ENCODE measurements at places on chromosomes 12 and 14.

DNA sequence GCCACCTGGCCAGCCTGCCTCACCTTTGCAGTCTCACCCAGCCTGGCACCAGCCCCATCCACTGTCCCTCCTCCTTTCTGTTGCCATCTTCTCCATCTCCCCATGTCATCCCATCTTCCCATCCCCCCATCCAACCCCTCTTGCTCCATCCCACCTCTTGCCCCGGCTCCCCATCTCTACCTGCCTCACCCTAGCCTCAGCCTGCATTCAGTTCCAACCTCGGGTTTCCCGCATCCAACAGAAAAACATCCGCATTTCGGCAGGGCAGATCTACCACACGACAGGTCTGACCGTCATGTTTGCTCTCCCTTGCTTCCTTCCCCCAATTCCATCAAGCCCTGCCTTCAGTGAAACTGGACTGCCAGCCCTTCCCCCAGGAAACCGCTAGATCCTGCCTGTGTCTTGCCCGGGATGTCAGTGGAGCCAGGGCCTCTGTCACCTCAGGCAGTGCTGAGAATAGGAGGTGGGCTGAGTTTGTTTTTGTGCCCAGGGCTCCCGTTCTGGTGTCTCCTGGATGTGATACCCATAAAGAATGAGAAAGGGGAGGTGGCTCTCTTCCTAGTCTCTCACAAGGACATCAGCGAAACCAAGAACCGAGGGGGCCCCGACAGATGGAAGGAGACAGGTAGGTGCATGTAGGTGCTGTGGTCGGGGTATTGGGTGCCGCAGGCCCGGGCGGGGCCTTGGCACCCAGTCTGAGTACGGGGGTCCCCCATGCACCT is 2.5 kb downstream of the KCNH3 start:
- DNase-seq: no peak

GRCh38 chr14:61573748-61574513 is 121.4 kb upstream of the HIF1A start:
- no peak for DNase-seq

DNA sequence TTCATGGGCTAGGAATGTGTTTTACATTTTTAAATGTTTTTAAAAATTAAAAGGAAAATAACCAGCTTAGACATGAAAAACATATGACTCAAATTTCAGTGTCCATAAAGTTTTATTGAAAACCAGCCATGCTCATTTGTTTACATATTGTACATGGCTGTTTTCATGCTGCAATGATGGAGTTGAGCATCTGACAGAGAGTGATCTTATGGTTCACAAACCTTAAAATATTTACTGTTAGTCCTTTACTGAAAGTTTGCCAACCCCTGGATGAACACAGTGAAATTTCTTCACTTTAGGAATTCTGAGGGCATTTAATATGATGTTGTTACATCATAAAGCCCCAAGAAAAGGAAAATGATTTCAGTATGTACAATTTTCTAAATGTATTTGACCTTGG is 16.1 kb downstream of the RASSF9 start:
- DNase-seq: no peak

DNA sequence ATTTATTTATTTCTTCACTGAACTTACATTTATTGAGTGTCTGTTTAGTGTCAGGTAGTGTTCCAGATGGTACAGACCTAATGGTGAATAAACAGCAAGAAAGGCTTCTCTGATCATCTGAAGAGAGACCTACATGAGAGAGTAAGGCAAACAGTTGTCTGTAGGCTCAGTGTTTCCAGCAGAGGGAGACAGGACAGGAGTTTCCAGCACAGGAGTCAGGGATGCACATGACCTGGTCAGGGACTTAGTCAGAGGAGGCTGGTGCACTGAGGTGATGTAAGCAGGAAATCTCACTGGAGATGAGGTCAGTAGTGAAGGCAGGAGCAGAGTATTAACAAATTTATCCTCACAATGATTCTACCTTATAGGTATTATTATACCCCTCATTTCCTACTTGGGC is 233.2 kb downstream of the MDGA2 start:
- DNase-seq: no peak

DNA sequence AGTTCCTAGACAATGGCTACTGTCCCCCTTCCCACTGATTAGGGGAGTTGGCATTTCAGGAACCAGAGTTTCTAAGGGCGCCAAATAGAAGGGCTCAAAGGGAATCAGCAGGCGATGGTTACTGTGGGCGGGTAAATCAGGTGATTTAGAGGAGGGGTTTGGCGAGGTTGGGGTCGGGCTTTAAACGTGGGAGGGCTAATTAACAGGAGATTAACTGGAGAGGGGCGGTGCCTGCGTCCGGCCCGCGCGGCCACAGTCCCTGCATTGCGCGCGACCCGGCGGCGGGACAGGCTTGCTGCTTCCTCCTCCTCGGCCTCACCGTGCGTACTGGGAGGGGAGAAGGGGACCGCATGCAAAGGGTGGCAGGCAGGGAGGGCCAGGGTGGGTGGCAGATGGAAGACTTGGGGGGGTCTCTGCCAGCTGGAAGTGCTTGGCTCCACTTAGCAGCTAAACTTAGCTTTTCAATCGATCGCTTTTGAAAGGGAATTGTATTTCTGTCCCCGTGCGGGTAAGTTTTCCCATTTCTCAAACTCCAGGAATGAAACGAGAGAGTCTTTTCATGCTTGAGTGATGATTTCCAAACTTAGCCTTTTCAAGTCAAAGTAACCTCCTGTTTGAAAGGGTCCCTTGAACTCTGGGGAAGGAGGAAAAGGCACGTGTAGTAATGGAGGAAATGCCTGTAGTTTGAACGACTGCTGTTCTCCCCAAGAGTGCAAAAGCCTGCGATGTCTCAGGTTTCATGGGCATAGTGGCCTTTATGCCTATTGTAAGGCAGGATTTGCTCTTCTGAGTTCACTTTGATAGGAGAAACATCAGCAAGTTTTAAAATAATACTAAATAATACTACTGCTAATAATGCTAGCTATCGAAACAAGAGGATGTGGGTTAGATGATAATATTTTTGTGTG is at the start of gene MGST1:
Gene MGST1, plus strand, starts transcription at position 255 of the 908 bp plus-strand sequence. CDS start 6,608 bp downstream, outside the sequence.
- DNase-seq: no peak

- no peak for DNase-seq
Observed at GRCh38 chr12:42462486-42462885, 127.1 kb downstream of the PRICKLE1 start.

- DNase-seq: no peak
Observed at GRCh38 chr14:68463705-68464374, 329.0 kb downstream of the ZFP36L1 start.

DNA sequence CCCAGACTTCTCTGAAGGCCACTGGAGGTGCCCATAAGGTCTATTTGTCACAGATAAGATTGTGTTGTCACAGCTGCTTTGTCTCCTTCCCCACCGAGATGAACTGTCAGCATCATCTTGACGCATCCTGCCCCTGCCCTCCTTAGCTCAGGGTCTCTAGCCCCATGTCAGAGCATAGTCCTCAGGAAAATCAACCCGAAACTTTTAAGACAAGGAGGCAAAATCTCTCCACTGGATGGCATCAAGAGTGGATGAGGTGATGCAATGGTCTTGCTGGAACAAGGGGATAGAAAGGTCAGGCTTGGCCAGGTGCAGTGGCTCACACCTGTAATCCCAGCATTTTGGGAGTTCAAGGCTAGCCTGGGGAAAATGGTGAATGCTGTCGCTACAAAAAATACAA is 8.2 kb downstream of the KRT79 start:
- DNase-seq: no peak

GRCh38 chr14:101017806-101018560 is 114.5 kb upstream of the RTL1 start:
- no peak for DNase-seq
